ENCODE measurements at places on chromosomes 1 and 21.

GRCh38 chr1:119882132-119883049 is 13.9 kb downstream of the ADAM30 start:
- no peak for DNase-seq

- no peak for DNase-seq
Measured at GRCh38 chr1:40439247-40439646, 11.0 kb upstream of the ZFP69B start.

- peak; percentile 65 for DNase-seq
Measured at GRCh38 chr21:44930543-44930981, 9.3 kb upstream of the SLX9 start.

GRCh38 chr1:206929524-206929923 is 7.8 kb upstream of the FCMR start:
- no peak for DNase-seq

DNA sequence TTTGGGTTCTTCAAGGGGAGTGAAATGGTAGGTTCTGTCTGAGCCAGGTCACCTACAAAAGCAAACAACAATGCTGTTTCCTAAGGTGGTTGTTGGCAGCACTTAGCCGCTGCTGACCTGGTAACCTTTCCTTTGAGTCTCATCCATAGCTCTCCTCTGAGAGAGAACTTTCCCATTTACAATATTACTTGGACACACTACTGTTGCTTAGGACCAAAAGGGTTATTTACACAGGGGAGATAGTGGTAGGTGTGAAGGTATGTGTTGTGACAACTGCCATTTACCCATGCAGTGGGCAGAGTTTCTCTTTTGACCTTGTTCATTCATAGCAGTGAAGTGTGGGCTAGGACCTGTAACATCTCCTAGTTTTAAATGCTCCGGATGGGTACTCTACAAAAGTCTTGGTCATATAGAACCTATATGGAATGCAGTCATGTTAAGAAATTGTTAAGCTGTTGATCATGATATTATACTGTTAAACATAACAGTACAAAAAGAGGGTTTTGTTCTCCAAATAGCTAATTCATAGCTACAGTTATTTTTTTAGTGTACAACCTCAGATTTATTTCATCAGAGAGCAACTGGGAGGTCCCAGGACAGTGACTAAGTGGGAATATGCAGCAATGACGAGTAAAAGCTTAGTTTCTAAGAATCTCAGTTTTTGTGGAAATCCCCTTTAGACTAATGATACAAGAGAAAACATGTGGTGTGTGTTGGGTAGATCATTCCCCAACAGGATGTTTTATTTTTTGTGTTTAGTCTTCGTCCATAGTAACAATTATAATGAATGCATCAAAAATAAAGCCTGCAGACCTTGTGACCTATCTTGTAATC is 219.7 kb downstream of the NFIA start:
- no peak for DNase-seq

- DNase-seq, result no peak
Measured at GRCh38 chr1:65267271-65267670, 42.1 kb upstream of the DNAJC6 start.

- DNase-seq, result no peak
Measured at GRCh38 chr1:44453798-44454349, 48.8 kb downstream of the RNF220 start.

GRCh38 chr1:231939118-231939517 is 312.5 kb downstream of the DISC1 start:
- no peak for DNase-seq

DNA sequence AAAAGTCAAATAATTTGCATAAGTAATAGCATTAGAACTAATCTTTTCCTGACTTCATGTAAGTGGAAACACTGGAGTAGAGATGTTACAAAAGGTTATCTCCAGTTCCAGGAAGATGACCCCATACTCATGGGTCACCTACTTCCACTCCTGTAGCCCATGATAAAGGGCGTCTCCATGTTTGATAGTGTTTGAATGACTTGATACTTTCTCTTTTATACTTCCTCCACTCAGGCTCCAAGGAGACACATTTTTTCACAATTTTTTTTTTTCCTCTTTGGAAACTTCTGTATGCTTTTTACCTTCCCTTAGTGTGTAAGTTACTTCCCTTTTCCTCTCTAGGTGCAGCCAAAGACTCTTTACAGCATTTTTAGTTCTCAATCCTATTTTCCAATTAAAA is 382.1 kb upstream of the B3GALT2 start:
- DNase-seq, result no peak

- no peak for DNase-seq
Measured at GRCh38 chr1:165574295-165574694, 30.5 kb downstream of the LRRC52 start.

GRCh38 chr21:33587792-33588484 is 546 bp downstream of the DONSON start:
- peak; percentile 47 for DNase-seq

- DNase-seq, result no peak
Measured at GRCh38 chr1:145706086-145706664, 993 bp downstream of the PDZK1 start.

- peak; percentile 4 for DNase-seq
Measured at GRCh38 chr1:115828101-115829022, 12.6 kb downstream of the NHLH2 start.

DNA sequence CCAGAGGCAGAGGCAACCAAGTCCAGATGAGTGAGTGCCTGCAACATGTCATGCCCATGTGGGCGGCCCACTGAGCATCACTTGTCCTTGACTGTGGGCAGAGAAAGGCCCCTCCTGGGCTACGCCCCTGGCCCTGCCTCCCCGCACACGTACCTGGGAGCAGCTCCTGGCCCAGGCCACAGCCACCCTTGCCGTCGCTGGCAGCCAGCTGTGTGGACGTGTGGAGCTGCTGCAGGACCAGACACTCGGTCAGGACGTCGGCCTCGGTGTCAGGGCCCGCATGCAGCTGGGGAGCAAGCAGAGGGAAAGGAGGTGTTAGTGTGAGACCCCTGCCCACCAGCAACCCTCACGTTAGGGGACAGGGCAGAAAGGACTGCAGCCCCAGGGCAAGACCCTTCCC is 61.3 kb downstream of the DMRTB1 start:
- no peak for DNase-seq

DNA sequence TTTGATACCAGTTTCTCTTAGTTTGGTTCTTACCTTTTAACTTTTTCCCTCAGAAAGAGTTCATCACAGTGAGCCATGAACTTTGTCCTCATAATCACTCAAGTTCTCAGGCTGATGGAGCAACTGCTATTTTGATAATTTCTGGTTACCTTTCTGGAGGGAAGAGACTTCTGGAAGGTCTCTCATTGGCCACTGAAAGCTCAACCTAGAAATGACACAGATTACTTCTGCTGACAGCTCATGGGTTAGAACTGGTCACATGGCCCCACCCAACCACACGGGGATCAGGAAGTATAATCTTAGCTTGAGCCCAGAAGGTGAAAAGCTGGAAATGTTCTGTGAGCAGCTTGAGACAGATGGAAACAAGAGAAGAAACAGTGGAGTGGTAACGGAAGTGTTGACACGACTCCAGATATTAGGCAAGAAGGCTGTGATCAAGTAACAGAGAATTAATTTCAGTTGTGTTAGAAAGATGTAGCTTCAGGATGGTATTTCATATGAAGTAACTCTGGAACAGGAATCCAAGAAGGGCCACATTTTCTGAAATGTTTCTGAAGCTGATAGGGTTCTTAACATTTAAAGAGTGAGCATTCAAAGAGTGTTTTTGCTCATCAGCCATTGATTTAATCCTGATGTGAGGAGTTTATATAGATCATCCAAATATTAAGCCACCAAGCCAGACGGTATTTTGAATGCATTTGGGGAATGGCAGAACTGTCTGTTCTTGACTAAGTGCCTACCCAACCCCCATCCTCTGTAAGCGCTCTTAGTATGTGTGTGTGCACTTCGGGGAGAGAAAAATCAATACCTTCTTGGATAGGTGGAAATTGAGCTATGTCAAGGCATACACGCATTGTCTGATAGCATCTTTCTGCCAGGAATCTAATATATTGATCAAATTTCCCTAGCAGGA is 21.9 kb upstream of the XPR1 start:
- no peak for DNase-seq

GRCh38 chr1:19925342-19926070 is 2.1 kb upstream of the PLA2G2E start:
- no peak for DNase-seq

- no peak for DNase-seq
Measured at GRCh38 chr1:92424381-92424780, 62.3 kb downstream of the GFI1 start.

DNA sequence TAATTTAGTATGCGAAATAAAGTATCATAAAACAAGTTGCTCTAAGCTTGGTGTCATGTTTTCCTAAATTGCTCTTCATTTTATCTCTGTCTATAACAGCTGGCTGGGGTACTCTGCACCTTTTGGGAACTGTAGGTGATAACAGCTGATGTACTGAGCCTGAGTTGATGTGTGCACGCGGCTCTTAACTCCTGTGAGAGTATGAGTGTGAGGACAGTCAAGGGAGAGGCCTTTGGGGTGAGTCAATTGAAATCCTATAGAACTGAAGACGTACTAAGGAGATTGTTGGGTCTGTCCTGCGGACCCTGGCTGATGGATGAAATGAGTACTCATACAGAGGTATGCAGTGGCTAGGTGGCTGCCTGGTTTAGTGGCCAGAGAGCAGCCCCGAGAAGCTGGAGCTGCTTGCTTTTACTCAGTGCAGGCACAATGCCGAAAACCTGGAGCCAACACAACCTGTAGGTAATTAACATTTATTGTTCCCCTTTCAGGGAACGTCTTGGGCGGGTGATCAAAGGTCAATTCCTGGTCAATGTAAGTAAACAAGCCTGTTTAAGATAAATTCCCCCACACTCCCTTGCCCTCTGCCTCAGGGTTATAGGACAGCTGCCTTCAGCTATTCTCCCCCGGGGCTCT is 188.5 kb downstream of the PRDM2 start:
- DNase-seq, result no peak

- no peak for DNase-seq
Measured at GRCh38 chr1:90193116-90193515, 198.2 kb downstream of the ZNF326 start.
